ENCODE measurements at places on chromosomes 4 and X.
A peak's percentile ranks its signal among the peaks of the same experiment; 100 is the strongest.

DNA sequence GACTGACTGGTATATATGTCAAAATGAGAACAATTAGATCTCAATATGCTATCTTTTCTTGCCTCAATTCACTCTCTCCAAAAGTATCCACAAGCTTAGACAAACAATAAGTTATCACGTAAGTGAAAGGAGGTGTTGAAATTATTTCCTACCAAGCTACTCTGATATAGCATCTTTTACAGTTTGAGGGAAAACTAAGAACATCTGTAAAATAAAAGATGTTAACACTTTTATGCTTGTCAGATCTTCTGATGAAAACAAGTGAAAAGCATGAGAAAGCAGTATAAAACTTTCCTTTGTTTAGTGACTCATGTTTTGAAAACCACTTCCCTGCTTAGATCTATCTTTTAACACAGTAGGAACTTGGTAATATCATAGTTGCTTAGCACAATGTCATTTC lies 8.4 kb upstream of the MAB21L2 start:
- DNase-seq: no peak

GRCh38 chrX:2863646-2864045 lies 34.9 kb downstream of the GYG2 start:
- DNase-seq: no peak

DNA sequence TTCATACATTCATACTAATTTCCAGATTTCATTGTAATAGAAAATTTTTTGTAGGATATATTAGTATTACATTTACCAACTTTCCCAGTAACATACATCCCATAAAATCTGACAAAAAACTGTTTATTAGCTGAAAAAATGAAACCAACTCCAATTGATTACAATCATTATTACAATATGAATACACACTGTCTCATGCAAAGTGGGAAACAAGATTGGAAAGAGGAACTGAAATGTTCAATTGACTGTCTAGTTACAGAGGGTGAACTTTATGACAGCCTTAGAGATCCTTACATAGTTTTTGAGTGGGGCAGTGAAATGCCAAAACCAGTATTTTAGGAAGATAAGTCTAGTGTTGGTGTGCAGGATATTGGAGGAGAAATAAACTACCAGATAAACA lies 2.3 kb upstream of the AMBN start:
- no peak for DNase-seq

DNA sequence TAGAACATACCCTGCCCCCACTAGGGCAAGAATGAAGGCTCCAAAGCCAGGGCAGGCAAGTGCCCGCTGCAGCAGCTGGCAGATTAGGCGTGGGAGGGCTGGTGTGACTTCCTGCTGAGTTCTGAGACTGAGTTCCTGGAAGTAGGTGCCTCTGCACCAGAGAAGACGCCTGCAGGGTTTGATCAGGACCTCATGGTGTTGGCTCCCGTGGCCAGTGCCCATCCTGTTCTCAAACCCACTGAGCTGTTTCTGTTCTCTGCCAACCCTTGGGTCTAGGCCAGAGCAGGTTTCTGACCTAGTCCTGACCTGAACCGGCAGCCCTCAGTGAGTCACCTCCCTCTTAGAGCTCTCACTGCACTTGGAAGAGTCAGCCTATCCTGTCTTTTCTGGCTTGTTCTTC lies 220.7 kb downstream of the HS6ST2 start:
- peak; percentile 27 for DNase-seq

GRCh38 chr4:17695341-17695740 lies 80.9 kb downstream of the MED28 start:
- no peak for DNase-seq

Data from CD4-positive, alpha-beta T cell treated with Interleukin-12 subunit alpha and Interleukin-12 subunit beta, for 1 hour (primary cell).